ENCODE measurements at places on chromosomes 11 and 22.
A peak's percentile ranks its signal among the peaks of the same experiment; 100 is the strongest.

DNA sequence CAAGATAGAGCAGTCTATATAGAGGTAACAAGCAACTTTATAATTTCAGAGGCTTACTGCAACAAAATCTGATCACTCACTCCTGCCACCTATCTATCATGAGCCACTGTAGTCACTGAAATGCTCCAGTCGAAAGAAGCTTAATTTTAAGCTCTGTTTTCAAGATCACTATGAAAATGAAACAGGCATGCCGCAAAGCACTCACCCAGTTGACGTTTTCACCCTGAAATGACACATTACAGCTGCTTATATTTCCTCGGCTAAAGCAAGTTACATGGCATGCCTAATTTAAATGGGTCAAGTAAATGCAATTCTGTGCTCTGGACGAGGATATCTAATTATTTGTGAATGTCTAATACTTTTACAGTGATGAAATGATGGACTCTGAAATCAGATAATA, 616.3 kb downstream of the FAM181B start:
- no peak for DNase-seq

GRCh38 chr11:75429902-75430713, 2.9 kb downstream of the KLHL35 start:
- no peak for DNase-seq

- no peak for DNase-seq
Measured at GRCh38 chr11:94129512-94130297, 1.1 kb downstream of the PANX1 start.

- DNase-seq: peak; percentile 52
Measured at GRCh38 chr11:35549787-35550186, 24.4 kb upstream of the PAMR1 start.

DNA sequence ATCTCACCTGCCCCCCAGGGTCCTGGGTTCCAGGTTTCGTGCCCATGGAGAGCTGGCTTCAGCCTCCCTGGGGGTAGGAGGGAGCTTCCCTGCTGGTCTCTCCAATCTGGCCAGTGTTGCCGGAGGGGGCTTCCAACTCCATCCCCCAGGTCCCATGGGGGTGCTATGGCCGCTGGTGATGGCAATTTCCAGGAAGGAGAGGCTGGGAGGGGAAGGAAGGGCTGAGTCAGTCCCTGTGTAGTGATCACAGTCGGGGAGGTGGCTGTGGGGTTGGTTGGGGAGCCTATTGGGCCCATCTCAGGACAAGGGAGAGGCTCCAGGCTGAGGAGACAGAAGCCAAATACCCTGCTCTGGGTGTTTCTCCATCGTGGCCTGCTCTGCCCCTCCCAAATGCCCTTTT, 5.7 kb upstream of the CDC42EP2 start:
- DNase-seq: no peak

- no peak for DNase-seq
Measured at GRCh38 chr11:123253911-123254310, 58.9 kb upstream of the CLMP start.

GRCh38 chr11:23364076-23364475, 503.8 kb upstream of the CCDC179 start:
- DNase-seq: no peak

- no peak for DNase-seq
Measured at GRCh38 chr11:92048415-92048814, 176.2 kb upstream of the FAT3 start.

Data from retinal pigment epithelial cell (primary cell).